ENCODE measurements at places on chromosomes 5 and 9.

DNA sequence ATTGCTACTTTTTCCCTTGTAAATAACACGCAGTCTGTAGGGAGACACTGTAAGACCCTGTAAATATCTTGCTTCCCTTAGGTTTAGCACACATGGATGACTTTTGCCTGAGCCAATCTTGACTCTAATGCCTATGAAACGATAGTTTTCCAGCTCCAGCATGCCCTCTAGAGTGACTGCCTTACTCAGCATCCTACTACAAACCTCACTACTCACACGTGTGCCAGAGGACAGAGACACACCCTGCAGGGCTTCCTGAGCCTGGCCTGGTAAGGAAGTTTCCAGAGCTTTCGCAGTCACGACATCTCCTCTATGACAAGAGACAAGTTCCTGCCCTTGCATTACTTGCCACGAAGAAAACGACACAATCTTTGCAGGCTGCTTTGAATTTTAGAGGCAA lies 138.1 kb downstream of the ATPSCKMT start:
- no peak for DNase-seq

DNA sequence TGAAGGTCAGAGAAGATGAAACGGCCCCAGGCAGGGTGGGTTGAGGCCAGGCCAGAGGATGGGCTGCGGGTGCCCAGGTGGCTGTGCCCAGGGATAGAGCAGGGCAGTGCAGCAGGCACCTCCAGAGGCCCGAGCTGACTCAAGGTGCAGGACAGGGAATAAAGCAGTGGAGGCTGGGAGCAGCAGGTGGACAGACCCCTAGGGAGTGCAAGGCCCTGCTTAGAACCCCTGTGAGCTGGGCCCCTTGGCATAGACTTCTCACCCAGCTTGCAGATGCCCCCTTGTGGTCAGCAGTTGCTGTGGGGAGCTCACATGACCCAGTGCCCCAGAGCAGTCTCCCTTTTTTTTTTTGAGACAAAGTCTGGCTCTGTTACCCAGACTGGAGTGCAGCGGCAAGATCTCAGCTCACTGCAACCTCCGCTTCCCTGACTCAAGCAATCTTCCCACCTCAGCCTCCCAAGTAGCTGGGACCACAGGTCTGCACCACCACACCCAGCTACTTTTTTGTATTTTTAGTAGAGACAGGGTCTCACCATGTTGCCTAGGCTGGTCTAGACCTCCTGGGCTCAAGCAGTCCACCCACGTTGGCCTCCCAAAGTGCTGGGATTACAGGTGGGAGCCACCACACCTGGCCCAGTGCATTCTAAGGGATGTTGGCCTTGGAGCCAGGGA lies 118.8 kb downstream of the WNK2 start:
- DNase-seq: no peak

DNA sequence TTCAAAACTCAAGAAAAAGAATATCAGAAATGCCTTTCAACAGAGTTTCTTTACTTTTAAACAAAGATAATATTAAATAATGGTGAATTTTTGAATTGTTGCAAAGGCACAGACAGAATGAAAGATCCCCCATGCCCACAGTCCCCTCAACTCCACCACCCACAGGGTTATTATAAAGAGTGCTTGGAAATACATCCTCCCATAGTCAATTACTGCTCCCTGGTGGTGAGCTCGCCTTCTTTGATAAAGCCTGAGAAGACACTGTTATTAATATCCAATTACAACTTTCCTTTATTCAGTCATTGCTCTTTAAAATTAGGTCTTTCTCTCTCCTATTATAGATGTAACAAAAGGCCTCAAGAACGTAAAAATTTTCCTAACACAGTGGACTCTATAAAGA lies 490.2 kb upstream of the RORB start:
- no peak for DNase-seq

DNA sequence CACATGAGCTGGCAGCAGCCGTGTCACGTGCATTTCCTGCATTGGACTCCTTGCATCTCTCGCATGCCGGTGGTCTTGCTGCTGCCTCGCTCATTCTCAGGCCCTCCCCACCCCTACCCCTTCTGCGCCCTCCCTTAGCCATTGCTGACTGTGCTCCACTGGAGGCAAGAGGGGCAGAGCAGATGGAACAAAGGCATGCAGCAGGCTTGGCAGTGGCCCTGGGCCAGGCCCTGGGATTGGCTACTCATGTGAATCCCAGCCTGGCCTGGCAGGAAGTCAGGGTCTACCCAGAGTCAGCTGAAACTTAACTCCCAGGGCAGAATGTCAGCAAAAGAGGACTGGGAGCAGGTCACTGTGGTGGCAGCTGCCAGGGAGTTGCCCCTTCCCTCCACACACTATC lies 62.3 kb downstream of the TSTD2 start:
- DNase-seq: no peak

DNA sequence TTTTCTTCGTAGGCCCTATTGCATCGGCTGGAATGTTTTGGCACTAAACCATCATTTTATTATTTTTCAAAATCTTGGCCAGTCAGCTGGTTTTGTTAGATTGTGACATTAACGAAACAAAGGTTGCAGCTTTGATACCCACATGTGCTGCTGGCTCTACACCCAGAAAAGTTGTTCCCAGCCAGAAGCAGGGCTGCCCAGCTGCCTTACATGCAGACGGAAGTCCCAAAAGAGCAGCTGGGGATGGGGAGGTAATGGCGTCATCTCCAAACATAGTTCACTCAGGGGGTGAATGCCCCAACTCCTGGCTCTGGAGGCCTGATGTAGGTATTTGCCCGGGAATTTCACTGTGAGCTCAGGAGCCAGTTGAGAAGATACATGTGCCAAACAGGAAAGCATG lies 23.3 kb downstream of the TMEM171 start:
- no peak for DNase-seq

GRCh38 chr5:92780057-92780456 lies 801.0 kb downstream of the NR2F1-AS1 start:
- no peak for DNase-seq

GRCh38 chr9:127181595-127182190 lies 59.3 kb upstream of the ANGPTL2 start:
- no peak for DNase-seq

DNA sequence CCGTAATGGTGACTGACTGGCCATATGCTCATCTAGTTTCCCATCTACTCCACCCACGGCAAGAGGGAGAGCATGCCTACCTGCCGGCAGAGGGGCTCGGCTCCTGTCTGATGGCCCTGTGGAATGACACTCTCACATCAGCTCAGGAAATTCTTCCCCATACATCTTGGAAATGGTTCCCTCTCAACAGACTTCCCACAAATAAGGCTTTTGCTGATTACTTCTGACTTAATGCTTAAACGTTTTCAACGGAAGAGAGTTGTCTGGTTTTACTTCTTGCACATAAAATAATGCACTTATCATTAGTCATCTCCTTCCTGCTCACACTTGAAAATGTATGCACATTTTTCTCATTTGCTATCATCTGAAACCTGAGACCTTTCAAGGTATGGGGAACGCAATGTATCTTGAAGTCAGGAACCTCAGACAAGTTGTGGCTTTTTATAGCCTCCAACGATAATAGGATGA lies 129.5 kb downstream of the TTLL11 start:
- DNase-seq: no peak

DNA sequence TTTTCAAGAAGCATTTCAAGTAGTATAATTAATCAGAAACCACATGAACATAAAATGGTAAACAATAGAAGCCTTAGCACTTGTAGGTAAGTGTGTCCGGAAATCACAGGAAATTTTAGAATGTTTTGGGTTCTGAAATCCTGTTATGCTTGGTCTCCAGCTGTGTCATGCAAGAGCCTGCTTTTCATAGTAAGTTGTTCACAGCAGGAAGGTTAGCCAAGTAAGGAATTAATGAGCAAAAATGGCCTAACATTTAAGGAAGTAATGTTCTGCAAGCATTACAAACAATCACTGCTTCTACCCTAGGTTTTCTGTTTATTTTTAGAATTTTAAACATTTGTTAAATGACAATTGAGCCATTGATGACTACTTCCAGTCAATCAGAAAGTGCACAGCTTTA lies 669.5 kb downstream of the SLCO4C1 start:
- DNase-seq: no peak
